Stimulated activated naive CD4-positive, alpha-beta T cell treated with Interleukin-2 at 50 U/mL for 16 hours (primary cell): ENCODE measurements at places on chromosomes 11 and 22.

DNA sequence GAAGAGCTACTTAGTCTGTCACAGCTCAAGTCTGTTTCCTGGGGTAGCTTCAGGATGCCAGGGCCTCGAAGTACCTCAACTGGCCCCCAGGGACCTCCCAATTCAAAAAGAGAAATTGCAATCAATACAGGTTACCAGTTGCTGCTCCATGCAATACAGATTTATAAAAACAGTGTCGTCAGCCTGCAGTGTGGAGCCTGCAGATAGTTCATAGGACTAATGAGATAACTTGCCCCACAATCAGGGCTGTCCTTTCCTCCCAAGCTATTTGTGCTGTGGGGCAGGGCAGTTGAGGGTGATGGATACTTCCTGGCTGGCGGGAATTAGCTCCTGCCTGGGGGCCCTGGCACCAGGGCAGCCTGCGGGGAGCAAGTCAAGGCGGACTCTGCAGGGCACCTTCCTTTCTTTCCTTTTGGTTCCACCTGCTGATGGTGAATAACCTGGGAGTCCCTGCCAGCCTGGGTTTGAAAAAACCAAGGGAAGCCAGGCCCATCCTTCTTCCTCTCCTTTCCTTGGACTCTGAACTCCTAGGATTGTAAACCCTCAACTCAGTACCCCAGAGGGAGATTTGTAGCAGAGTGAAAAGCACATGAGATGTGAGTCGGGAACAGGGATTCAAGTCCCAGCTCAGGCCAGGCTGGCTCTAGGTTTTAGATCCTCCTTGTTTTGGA is 216.6 kb downstream of the CEP164 start:
- DNase-seq, result no peak

DNA sequence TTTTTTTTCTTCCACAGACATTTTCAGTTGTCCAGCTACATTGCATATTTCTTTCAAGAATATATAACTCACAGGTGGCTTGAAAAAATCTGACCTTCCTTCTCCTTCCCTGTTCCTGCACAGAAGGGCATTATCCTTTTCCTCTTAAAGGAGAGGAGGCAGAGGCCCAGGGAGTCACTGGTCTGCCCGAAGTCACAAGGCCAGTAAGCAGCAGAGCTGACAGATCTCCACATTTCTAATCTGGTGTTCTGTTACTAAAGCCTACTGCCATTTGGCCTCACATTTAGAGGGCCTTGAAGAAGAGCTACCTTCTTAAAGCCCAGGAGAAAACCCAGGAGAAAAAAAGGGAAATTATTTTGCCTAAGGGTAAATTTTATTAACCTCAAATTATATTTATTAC is 12.3 kb downstream of the ENDOD1 start:
- no peak for DNase-seq

GRCh38 chr11:129322941-129323340 is 52.7 kb upstream of the BARX2 start:
- DNase-seq, result no peak

- DNase-seq, result no peak
Observed at GRCh38 chr11:75902631-75903030, 87.6 kb downstream of the UVRAG start.

DNA sequence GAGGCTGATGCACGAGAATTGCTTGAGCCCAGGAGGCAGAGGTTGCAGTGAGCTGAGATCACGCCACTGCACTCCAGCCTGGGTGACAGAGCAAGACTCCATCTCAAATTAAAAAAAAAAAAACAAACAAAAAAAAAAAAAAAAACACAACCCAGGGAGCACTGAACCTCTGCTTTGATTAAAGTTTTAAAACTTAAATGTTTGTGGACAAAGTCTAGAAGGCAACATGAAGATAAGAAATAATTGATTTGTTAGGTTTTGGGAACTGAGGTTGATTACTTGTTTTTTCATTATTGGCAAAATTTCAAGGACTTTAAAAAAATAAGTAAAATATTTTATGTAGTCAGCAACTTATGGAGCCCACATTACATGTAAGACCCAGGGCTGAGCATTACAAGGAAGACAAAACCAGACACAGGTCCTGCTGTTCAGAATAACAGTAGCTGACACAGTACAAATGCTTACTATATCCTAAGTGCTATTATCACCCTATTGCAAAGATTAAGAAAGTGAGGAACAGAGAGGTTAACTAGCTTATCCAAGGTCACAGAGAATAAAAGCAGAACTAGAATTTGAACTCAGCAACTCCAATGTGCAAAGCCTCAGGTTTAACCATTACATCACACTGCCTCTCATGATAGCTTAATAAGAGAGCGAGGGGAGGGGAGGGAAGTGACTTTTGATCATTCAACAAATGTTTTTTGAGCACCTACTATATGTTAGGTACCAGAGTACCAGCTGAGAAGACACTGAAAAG is 2.3 kb upstream of the CRY2 start:
- DNase-seq, result no peak

- DNase-seq, result no peak
Observed at GRCh38 chr22:23270798-23271596, 90.7 kb downstream of the BCR start.

- no peak for DNase-seq
Observed at GRCh38 chr22:45538281-45538680, 35.6 kb downstream of the FBLN1 start.

- DNase-seq, result no peak
Observed at GRCh38 chr11:12276356-12276755, 101.0 kb upstream of the PARVA start.

GRCh38 chr11:815675-816432 is 2.9 kb upstream of the PNPLA2 start:
- no peak for DNase-seq

DNA sequence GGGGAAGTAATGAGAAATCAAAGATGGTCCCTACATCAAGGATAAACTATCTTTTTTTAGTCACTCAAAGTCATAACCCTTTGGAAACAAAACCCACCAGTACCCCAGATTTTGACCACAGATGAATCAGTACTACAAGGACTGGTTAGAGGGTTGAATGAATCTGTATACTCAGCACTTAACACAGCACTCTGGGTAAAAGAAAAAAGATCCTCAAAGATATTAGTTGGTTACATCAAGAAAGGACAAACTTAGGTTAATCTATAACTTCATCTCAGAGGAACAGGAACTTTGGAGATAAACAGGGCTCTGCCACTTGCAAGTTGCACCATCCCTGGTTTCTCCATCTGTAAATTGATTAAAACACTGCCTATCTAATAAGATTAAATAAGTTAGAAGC is 18.8 kb downstream of the SC5D start:
- DNase-seq, result no peak

- no peak for DNase-seq
Observed at GRCh38 chr11:132453406-132453805, 1078.9 kb downstream of the OPCML start.

GRCh38 chr11:8055091-8055835 is 25.7 kb upstream of the TUB start:
- DNase-seq, result no peak

DNA sequence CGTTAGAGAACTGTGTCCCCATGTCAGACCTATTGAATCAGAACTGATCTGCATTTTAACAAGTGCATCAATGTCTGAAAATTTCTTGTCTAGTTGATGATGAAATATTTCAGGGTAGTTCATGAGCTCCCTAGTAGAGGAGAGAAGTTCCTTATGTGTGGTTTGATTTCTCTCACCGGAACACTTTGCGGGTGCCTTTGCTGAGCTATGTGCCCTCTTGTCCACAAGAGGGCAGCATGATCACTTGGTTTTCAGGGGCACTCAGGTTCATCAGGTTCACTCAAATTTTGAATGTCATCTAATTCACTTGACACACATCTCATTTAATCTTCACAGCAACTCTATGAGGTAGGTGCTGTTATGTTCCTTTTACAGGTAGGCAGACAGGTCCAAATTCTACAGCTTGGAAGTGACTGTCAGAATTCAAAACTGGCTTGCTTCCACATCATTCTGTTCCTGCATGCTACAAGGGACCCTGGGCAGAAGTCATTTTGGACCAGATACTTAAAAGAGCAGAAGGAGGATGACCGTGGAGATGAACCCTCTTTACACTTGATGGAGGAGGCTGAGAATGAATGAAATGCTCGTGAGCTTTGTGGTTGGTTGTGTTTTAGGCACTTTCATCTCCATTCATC is 55.6 kb downstream of the P4HA3 start:
- DNase-seq, result peak; percentile 16

GRCh38 chr11:58934945-58935513 is 4.3 kb upstream of the GLYATL1 start:
- DNase-seq, result no peak

GRCh38 chr11:122983438-122984185 is 2.0 kb upstream of the BSX start:
- DNase-seq, result no peak

DNA sequence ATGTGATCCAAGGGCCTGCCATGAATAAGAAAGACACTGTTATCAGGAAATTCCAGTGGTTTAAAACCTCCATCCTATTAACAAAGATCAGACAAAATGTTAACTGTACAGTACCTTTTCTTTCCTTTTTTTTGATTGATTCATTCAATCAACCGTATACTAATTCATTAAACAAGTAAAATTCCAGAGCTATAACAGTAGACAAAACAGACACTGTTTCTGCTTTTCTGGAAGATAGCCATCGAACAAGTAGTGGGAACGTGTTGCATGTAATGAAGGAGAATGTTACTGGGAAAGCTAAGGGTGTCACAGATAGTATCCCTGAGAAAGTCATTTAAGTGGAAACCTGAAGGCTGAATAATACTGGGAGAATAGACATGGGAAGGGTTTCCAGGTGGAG is 73.7 kb upstream of the ALKBH3 start:
- no peak for DNase-seq

DNA sequence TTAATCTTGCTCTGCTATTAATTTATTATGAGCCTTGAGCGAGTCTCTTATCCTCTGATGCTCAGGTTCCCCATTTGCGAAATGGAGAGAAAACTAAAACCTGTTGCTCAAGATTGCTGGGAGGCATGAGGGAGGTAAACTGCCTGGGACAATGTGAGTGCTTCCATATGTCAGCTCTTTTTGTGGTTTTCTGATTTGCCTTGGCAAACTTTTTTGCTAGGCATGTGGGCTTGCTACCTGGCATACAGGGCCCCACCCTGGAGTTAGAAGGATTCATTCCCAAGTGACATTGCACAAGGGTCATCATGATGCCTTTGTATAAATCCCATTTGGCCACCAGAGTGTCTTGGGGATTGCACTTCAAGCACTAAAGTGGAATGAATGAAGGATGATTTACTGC is 22.4 kb downstream of the TSPAN18 start:
- no peak for DNase-seq

GRCh38 chr11:11336664-11337063 is 16.4 kb downstream of the CSNK2A3 start:
- DNase-seq, result no peak

- peak; percentile 56 for DNase-seq
Observed at GRCh38 chr11:122749005-122749687, 89.2 kb upstream of the CRTAM start.

DNA sequence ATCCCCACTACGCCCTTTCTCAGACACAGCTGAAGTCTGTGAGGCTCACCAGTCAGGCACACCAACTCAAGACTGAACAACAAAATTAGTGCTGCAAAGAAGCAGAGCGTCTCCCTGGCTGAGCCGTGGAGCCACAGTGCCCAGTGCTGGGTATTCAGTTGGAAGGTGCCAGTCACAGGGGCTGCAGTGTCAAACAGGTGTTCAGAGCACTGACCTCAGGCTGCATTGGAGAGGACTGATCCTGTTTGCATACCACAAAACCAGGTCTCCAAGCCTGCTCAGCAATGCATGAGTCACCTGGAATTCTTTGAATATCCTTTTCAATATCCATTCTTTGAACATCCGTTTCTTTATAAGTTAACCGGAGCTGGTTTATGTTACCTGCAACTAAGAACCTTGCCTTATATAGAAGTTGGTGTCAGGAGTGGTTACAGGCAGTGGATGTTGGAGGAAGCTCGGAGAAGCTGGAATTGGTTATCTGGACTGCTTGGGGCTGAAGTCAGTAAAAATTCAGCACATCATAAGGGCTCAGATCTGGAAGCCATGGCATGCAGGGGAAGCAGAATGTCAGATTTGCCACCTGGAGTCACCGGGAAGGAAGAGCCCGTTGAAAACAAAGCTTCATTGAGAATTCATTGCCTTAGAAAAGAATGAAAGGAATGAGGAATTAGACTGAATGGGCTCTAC is 30.3 kb downstream of the PDGFB start:
- DNase-seq, result no peak

GRCh38 chr11:124153821-124154220 is 29.3 kb upstream of the OR10D3 start:
- no peak for DNase-seq

GRCh38 chr11:32615422-32615821 is 31.8 kb downstream of the EIF3M start:
- no peak for DNase-seq
